ENCODE measurements at places on chromosomes 2 and 18. TPM values are rescaled to one million over a fixed set of nuclear protein-coding genes. Genes with fewer than 3 reads are reported as not detected.
A peak's percentile ranks its signal among the peaks of the same experiment; 100 is the strongest.

- DNase-seq, result no peak
Observed at GRCh38 chr2:32923109-32923508, 23.6 kb upstream of the LTBP1 start.

DNA sequence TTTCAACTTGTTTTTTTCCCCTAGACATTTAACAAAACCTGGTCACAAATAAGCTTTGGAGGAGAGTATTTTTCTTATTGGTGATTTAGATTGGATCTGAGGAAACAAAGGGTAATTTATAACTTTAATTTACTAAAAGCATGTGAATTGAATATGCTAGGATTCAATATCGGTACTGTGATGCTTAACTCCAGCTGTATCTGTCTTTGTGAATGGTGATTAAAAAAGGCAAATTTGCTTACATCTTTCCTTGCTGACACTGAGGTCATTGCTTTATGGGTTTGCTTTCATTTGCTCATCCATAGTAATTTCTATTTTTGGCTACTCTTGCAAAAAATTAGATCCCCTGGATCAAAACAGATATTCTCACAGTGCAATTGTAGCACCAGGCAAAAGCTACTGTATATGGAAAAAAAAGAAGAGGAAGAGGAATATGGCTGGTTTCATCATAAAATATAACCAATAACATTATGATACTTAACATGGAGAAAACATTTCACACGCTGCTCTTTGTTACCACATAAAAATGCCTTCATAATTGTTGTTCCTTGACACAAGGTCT lies 832.0 kb upstream of the ZEB2 start:
- no peak for DNase-seq

- no peak for DNase-seq
Observed at GRCh38 chr2:241876528-241877196, 7.1 kb downstream of the RTP5 start.

DNA sequence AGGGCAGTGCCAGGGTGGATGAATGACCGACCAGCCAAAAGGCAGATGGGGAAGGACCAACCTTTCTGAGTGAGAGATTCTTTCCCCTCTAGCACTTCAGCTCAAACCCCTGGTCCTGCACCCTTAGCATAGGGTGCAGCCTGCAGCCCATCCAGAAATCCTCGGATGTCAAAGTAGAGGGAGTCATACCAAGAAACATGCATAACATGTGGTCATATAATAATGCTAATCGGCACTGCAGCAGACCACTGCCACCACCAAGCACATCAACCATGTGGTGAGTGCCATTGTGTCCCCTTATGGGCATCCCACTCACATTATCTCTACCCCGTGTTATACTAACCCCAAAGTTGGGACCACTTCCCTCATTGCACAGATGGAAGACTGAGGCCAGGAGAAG lies 17.7 kb downstream of the ATOH8 start:
- DNase-seq, result no peak

GRCh38 chr2:212677466-212677865 lies 138.9 kb upstream of the ERBB4 start:
- DNase-seq, result no peak

- DNase-seq, result no peak
Observed at GRCh38 chr18:44837482-44838180, 156.9 kb downstream of the SETBP1 start.

GRCh38 chr18:8705961-8706790 lies 820 bp downstream of the MTCL1 start:
- peak; percentile 11 for DNase-seq

- DNase-seq, result peak; percentile 80
Observed at GRCh38 chr2:31197166-31197565, 20.1 kb downstream of the CAPN14 start.

DNA sequence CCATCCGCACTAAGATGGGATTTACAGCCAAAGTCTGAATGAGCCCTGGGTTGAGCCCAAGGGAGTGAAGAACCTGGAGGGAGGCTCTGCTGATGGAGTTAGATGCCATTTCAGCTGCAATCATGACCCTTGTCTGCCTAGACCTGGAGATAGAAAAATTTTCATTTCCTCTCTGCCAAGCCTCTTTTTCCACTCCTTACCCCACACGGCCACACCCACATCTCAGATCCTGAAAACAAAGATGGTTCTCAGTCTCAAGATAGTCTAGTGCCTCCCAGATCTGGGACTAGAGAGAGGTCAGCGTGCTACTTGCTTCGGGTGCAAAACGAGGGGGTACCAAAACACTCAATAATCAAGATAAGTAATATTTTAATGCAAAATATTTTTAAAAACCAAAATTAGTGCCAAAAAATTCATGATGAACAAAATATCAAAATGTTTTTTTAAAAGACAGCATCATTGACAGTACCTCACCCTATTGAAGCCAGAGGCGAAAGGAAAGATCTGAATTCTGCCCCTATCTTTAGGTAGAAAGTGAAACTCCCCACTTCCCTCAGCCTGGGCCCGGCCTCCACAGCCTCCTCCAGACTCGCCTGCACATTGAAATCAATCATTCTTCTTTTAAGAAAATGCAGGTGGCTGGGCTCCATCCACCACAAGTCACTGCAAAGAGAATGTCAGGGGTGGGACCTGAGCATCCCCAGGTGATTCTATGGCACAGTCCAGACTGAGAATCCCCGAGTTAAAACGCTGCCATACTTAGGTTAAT lies 57.8 kb upstream of the GPR45 start:
- no peak for DNase-seq

Gene SRBD1
- 19.8 TPM for total RNA-seq

- DNase-seq, result no peak
Observed at GRCh38 chr2:126912201-126912600, 13.5 kb downstream of the TEX51 start.

Gene MYO3B
- total RNA-seq, result 0.46 TPM

Gene CPLX4
- total RNA-seq, result not detected

- DNase-seq, result no peak
Observed at GRCh38 chr2:60819155-60819862, 62.1 kb upstream of the REL start.

- DNase-seq, result no peak
Observed at GRCh38 chr18:69725855-69726508, 221.7 kb downstream of the CD226 start.

DNA sequence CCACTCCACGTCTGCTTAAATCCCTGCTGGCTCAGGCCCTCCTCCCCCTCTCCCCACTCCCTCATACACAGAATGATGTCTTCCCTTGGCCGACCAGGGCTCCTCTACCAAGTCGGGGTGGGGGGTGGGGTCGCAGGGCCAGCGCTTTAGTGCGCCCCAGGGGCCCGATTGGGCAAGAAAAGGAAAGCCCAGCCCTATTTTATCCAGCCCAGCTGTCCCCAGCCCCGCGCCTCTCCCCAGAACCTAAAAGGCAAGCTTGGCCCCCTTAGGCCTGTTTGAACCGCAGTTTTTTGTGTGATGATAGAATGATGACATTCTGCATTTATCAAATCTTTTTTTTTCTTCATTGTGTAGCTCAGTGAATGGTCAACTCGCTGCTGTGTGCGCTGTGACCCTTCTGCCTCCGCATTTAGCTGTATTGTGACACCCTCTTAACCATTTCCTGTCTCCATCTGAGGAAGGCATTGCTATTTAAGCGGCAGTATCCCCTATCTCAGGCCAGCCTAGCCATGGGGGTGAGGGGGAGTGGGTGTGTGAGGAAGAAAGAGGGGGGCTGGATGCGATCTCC lies 231.4 kb downstream of the HAUS1 start:
- DNase-seq, result no peak

Gene REG3A
- total RNA-seq, result not detected

Gene SRD5A2
- total RNA-seq, result 0.07 TPM

DNA sequence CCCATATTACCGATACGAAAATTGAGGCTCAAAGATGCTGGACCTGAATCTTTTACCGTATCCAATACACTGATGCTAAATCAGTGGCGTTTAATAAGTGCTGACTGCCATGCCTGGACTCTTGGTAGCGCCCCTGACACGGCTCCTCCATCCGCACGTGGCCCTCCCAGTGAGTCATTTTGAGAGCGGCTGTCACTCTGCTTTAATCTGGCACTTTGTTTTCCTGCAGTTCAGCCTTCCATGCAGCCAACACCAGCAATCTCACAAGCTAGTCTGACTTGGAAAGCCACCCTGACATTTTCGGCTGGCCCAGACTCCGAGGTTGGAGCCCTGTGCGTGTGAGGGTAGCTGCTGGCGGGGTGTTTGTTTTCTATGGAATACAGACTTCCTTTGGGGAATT lies 155.1 kb upstream of the LMAN1 start:
- DNase-seq, result no peak

Gene CFAP210
- not detected for total RNA-seq

- no peak for DNase-seq
Observed at GRCh38 chr2:17148407-17149145, 369.7 kb downstream of the RAD51AP2 start.

DNA sequence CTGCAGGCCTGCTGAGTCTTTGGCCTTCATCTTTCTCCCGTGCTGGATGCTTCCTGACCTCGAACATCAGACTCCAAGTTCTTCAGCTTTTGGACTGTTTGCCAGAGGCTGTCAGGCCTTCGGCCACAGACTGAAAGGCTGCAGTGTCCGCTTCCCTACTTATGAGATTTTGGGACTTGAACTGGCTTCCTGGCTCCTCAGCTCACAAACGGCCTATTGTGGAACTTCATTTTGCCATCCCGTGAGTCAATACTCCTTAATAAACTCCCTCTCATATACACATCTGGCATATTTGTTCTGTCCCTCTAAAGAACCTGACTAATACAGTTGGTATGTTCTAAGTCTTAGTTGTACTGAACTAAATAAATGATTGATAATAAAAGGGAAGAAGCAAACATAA lies 702.8 kb upstream of the LINC00305 start:
- peak; percentile 79 for DNase-seq

DNA sequence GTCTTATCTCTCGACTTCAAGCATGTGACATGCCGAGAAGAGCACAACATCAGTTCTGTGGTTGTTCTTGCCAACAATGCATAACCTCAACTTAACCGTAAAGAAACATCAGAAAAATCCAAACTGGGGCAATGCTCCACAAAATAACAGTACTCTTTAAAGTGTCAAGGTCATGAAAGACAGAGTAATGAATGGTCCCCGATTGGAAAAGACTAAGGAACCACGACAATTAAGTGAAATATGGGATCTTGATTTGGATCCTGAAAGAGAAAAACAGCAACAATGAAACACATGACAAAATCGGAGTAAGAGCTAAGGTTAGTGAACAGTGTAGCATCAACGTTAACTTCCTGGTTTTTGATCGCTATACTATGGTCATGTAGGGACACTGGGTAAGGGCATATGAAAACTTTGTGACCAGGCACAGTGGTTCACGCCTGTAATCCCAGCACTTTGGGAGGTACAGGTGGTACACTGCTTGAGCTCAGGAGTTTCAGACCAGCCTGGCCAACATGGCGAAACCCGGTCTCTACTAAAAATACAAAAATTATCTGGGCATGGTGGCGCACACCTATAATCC lies 55.2 kb downstream of the UNC50 start:
- DNase-seq, result no peak

- DNase-seq, result peak; percentile 10
Observed at GRCh38 chr2:189982780-189983394, 79.6 kb downstream of the MSTN start.

GRCh38 chr2:10041711-10042110 lies 1.6 kb upstream of the KLF11 start:
- no peak for DNase-seq

Gene OTX1
- total RNA-seq, result 2.3 TPM

Gene TAF4B
- 13.0 TPM for total RNA-seq

GRCh38 chr18:44824884-44825283 lies 144.2 kb downstream of the SETBP1 start:
- no peak for DNase-seq

Gene LAMA1
- not detected for total RNA-seq

DNA sequence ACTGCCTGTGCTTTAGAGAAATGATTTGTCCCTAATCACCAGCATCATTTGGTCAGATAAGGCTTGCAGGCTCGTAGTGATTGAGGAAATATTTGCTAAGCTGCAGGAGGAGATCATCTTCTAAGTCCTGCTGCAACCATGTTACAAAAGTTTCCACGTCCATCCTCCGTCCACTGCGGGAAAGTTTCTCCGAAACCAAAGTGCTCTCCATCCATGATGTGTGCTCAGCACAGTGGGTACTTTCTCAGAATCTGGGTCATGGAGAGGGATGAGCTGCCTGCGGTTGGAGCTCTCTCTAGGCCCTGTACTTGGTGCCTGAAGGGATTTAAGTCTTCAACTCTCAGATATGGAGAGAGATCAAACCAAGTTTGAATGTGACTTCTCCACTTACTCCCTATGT lies 39.3 kb downstream of the IL1RL2 start:
- DNase-seq, result no peak

All from PC-3 (cell line).